ENCODE measurements at places on chromosomes 5 and 9. TPM values are rescaled to one million over a fixed set of nuclear protein-coding genes. Genes with fewer than 3 reads are reported as not detected.

GRCh38 chr9:96398582-96399324 is 15.2 kb upstream of the SLC35D2 start:
- no peak for DNase-seq

DNA sequence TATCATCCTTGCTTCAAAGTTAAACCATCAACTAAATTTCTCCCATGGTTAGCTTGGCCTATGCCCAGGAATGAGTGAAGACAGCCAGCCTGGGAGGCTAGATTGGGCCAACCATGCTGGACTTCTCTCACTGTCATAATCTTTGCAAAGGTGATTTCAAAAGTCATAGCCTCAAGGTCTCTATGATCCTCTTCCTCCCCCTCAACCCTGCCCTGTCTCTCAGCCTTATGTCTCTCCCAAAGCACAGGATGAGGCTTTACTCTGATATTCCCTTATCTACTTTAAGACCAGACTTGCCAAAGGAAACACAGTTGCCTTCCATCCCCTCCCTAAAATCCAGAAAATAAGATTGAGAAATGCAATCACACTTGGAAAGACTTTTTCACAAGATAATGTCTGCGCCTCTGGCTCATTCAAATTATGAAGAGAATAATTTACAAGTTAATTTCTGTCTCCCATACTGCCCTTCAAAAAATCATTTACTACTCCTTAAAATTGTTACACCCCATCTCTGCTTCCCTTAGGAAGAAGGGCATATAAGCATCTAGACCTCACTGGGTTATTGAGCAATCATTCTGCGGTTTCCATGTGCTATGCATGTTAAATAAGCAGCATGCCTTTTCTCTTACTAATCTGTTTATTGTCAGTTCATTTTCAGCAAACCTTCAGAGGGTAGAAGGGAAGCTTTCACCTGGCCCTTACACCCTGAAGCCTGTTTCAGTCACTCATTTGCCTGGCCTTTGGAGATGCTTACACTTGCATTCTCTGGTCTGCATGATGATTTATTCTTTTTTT is 113.8 kb upstream of the ANKRD55 start:
- DNase-seq: peak; percentile 18

DNA sequence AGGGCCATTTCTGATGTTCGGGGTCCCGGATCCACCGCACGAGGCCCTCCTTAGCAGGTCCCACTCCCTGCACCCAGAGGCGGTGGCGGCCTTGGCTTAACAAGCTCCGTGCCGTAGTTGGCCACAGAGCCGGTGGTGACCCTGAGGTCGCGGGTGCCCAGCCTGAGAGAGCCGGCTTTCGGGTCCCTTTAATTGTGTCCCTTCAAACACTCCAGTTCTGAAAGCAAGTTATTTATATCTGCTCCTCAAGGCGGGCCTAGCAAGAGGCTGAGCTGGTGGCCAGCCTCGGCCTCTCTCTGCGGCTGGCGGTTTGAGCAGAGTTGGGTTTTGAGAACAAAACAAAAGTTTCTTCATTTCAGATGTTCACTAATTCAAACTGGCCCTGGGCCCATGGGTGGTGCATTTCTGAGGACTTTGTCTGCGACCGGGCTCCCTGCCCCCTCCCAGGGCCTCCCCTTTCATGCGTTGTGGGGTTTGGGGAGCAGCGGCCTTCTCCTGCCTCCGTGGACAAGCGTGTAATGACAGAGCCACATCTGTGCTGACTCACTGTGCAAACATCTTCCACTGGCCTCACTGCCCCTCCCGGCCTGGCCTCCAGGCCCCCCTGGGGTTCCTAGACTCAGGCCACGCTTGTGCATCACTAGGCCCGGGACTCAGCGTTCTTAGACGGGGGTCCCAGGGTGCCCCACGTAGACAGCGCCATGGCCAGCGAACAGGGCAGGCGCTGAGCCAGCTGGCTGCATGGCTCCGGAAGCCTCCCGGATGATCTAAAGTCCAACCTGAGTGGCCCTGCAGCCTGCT is 49.4 kb upstream of the COL5A1 start:
- DNase-seq: peak; percentile 41

- no peak for DNase-seq
Observed at GRCh38 chr9:137245450-137246421, 4.6 kb downstream of the TUBB4B start.

The TAF11L4 gene
- total RNA-seq: not detected

The KCNV2 gene
- not detected for total RNA-seq

GRCh38 chr9:125513668-125514413 is 193.2 kb downstream of the MAPKAP1 start:
- peak; percentile 29 for DNase-seq

- no peak for DNase-seq
Observed at GRCh38 chr9:4596165-4596922, 65.8 kb upstream of the PLPP6 start.
